ENCODE measurements at places on chromosomes 11 and 22. TPM values are rescaled to one million over a fixed set of nuclear protein-coding genes. Genes with fewer than 3 reads are reported as not detected.

Gene RASGRP2
- total RNA-seq, result 0.91 TPM

DNA sequence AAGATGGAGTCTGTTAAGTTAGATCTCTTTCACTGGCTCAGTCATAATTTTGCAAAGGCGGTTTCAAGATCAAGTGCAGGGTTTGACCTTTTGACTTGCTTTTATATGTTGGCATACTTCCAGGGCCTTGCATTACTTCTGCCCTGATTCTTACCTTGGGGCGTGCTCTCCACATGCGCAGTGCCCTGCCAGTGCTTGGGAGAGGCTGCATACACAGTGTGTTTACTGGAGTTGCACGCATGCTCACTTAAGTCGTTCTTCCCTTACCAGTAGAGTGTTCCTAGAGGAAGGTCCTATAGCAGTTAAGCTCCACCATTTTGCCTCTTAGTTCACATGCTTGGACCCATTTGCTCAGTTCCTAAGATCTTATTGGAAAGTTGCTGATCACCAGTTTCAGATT lies 21.0 kb upstream of the TMEM123 start:
- DNase-seq, result no peak

DNA sequence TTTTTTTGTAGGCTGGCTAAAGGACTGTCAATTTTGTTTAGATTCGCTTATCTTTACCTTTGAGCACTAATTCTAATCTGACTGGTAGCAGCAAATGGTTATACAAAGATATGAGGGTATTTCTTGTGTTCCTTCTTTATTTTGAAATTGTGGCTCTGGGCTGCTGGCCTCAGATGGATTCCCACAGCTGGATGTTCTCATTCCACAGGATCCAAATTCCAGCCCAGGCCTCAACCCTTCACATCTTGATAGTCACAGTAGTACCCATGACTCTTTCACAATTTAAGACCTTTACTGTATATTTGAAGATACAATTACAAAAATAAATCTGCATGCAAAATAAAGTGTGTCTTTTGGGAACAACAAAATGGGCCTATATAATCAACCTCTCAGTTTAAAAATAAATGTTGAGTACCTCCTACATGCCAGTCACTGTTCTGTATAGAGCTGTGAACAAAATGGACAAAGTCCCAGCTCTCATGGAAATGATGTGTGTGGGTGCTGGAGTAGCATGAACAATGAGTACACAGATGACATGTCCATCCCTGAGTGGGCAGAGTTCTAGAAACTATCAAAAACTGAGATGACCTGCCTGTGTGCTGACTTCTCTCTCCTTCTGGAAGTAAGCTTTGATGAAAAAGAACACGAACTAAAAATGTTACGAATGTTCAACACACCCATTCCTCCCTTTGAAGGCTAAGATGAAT lies 51.7 kb upstream of the FBXO3 start:
- DNase-seq, result no peak

DNA sequence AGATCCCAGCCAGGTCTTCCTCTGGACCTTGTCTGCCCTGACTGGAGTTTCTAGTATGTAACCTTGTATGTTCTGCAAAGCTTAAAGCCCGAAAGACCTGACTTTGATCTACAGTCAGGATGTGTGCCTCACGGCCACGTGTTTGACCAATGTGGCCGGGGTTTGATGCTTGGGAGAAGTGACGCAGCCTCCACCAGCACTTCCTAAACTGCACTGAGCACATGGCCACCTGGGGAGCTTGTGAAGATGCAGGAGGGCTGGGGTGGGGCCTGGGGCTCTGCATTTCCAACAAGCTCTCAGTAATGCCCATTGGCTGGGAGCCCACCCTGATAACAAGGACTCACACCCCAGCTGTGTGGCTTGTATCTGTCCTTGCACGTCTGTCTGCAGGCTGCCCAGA lies 53.2 kb downstream of the NAT10 start:
- DNase-seq, result no peak

Gene C11orf16
- total RNA-seq, result not detected

DNA sequence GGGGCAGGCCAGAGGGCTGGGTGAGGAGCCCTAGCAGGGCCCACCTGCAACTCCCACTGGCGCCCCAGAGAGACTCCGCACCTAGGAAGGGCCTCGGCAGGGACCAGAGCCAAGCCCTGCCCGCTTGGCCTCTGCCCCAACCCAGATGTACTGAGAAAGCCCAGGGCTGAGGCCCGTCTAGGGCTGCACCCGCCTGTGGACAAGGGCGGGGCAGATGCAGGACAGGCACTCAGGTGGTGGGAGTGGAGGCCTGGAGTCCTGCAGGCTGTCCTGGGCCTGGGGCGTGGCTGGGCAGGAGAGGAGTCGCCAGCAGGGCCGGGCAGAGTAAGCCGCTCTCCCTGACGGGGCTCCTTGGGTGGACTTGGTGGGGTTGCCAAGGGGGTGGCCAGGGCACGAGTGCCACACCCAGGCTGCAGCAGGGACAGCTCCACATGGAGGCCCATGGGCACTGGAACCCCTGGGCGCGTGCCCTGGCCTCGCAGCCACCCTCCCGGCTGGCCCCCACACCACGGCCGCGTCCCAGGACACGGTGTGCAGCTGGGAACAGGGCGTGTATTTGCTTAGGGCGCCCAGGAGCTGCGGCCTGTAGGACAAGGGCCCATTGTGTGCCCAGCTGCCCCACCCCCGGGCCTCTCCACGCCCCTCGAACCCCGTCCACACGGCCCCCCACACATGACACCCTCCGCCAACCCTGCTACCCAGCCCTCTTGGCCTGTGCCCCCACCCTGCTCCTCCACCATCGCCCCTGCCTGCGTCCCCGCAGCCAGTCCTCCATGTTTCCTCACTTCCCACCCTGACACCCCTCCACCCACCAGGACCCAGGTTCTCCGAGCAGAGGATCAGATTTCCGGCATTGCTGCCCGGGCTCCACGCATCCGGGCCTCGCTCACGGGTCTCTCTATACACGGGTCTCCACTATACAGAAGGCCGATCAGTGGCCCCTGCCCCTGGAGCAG lies 11.3 kb upstream of the PIM3 start:
- peak; percentile 94 for DNase-seq

GRCh38 chr11:46361283-46362155 lies 14.3 kb downstream of the DGKZ start:
- DNase-seq, result no peak

DNA sequence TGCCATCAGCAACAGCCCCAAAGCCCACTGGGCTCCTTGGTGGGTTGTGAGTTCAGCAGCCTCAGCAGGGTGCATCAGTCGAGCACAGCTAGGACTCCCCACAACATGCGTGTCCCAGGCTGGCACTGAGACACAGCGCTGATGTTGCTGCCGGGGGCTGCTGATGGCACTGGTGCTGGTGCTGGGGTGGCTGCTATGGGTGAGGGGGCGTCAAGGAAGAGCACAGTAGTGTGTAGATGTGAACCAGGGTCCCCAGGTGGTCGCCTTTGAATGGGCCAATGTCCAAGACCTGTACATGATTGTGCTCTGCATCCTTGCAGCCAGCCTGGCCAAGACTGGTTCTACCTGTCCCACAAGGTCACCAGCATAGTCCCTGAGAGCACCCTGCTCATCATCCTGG lies 121.3 kb upstream of the SERPIND1 start:
- no peak for DNase-seq

DNA sequence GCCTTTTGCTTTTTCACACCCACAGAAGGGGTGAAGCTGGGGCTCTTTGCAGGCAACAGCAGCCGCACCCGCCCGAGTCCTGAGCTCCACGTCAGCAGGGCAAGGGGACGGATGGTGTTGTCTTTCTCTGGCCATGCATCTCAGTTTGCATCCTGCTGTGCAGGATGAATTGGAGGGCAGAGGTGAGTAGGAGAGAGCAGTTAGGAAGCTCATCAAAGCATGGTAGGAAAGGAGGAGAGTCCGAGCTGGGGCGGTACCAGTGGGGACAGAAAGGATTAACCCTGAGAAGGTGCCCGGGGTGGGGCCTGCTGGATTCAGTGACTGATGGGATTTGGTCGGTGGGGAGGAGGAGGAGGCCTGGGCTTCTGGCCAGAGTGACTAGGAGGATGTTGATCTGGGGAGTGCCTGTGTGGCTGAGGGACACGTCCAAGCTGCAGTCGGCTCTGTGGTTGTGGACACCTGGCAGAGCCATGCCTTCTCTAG lies 14.6 kb downstream of the FAM83F start:
- no peak for DNase-seq

GRCh38 chr11:122727101-122727929 lies 71.8 kb downstream of the UBASH3B start:
- no peak for DNase-seq

GRCh38 chr11:134158023-134158422 lies 65.7 kb downstream of the NCAPD3 start:
- DNase-seq, result no peak

- DNase-seq, result no peak
Observed at GRCh38 chr11:65642014-65642671, 4.2 kb downstream of the SIPA1 start.

DNA sequence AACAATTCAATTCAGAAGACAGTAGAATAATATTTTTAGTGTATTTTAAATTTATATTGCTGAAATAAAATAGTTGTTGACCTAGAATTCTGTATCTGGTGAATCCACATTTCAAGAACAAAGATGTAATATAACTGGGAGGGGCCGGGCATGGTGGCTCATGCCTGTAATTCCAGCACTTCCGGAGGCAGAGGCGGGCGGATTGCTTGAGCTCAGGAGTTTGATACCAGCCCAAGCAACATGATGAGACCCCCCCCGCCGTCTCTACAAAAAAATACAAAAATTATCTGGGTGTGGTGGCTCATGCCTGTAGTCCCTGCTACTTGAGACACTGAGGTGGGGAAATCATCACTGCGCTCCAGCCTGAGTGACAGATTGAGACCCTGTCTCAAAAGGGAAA lies 72.6 kb downstream of the CD82 start:
- DNase-seq, result no peak

- no peak for DNase-seq
Observed at GRCh38 chr11:103867481-103867880, 169.0 kb upstream of the DDI1 start.

DNA sequence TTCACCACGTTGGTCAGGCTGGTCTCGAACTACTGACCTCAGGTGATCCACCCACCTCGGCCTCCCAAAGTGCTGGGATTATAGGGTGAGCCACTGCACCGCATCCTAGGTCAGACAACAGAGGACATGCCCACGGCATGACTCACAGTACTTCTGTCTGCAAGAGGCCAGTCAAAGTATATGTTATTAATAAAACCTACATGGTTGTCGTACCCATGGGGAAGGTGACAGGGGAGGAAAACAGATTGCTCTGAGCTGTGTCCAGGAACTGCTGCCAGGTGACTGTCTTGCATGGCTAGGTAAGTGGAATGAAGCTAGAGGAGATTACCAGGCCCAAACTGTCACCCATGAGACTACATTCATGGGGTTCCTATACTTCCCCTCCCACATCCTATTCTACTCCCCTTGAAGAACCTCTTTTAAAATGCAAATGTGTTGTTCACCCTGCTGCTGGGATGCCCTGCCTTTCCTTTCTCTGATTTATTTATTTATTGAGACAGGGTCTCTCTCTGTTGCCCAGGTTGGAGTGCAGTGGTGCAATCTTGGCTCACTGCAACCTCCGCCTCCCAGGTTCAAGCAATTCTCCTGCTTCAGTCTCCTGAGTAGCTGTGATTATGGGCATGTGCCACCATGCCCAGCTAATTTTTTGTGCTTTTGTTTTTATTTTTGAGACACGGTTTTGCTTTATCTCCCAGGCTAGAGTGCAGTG lies 2.0 kb upstream of the NLRX1 start:
- DNase-seq, result no peak

Gene SMC1B
- not detected for total RNA-seq

DNA sequence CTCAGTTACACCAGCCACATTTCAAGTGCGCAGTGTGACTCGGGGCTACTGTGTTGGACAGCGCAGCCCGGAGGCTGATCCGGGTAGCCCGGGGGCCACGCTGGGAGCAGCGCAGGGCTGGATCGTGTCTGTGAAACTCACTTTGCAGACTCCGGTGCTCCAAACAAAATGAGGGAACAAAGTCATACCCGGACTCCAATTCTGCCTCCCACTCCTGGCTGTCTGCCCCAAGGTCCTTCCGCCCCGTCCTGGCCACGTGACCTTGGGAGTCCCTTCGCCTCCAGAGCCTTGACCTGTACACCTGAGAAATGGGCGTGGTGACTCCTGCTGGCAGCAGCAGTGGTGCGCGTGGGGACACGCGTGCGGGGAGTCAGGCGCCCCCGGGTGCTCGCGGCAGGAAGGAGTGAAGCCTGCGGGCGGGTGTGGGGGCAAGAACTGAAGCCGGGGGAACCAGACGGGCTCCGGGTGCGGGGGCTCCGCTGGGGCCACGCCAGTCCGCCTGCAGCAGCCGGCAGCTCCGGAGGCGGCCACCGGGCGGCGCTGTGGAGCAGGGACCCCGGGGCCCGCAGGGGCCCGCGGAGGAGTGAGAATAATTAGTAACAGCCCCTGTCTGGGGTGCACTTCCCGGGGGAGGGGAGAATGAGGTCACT lies 42.4 kb downstream of the KCNJ4 start:
- DNase-seq, result no peak

Gene GPR83
- 0.12 TPM for total RNA-seq

Gene WBP2NL
- total RNA-seq, result 1.8 TPM

DNA sequence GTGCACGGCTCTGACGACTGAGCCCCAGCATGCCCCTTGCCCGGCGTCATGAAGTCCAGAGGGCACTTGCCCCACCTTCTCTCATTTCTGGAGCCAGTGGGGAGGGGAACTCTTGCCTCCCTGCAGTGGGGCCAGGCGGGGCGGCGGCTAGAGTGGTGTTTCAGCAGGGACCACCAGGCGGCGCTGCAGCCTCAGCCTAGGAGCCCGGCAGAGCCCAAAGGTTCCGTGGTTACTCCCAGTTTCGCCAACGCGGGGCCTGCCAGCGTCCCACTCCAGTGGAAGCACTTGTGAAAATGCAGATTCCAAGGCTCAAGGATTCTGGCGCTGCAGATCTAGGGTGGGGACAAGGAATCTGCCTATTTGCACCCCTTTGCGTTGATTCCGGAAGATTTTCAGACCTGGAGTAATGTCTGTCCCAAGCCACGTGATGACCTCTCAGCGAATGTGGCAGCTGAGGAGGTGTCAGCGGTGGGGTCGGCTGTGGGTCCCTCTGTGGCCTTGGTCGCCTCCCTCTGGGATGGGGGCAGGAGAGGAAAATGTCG lies 55.7 kb downstream of the CD82 start:
- peak; percentile 87 for DNase-seq

DNA sequence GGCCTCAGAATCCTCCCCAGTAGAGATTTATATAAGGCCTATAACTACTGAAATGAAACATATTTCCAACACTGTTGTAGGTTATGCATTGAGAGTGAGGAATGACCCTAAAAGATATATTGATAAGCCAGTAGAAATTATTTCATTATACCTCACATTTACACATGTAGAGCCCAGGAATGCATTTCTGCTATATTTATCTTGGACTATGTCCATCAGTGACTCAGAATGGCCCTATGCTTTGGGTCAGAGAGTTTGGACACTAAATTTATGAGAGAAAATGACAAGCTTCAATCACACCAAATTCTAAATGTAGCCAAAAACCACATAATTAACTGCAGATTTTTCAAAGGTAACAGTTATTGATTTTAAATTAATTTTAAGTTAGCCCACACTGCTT lies 761.9 kb downstream of the DLG2 start:
- DNase-seq, result no peak

Gene ADM2
- 6.1 TPM for total RNA-seq

Gene INSC
- 0.57 TPM for total RNA-seq

Data from pancreas (tissue), 10 donors.